Hematopoietic multipotent progenitor cell treated with erythropoietin and hydrocortisone succinate and interleukin-3 and kit ligand, for 8 days (in vitro differentiated cells): ENCODE measurements at places on chromosomes 6 and 20.

DNA sequence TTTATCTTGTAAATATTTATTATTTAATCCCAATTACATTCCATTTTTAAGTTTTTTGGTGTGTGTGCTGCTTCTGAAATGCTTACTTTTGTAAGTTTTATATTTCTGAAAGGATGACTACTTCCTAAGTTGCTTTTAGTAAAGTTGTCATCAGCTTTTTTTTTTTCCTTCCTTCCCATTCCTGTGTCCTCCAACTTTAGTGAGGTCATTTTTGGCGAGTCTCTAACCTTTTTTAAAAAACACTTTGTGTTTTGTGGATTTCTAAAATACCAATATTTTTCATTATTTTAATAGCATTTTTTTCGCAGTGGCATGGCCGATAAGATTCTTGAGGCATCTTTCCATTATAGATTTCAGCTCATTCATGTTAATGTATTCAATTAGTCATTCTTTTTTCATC lies 30.9 kb downstream of the FIG4 start:
- DNase-seq: no peak

DNA sequence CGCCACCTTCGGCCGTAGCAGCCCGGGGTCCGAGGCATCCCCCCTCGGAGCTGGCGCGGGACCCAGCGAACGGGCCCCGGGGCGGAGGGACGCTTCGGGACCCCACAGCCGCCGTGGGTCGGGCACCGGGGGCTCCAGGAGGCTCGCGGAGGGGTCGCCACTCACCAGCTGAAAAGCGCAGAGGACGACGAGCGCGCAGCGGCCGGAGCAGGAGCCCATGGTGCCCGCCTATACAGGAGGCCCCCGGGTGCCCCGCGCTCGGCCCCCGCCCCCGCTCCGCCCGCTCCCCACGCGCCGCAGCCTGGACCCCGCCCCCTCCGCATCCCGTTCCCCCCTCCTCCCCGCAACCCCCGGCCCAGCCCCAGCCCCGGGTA lies at the start of gene NKAIN4:
NKAIN4 (minus strand) TSS at position 232 of the 374 bp plus-strand sequence; CDS start at position 219, 13 bp downstream.
- DNase-seq: no peak

- DNase-seq: peak; percentile 57
Measured at GRCh38 chr6:105733556-105734162, 330.8 kb upstream of the PREP start.

DNA sequence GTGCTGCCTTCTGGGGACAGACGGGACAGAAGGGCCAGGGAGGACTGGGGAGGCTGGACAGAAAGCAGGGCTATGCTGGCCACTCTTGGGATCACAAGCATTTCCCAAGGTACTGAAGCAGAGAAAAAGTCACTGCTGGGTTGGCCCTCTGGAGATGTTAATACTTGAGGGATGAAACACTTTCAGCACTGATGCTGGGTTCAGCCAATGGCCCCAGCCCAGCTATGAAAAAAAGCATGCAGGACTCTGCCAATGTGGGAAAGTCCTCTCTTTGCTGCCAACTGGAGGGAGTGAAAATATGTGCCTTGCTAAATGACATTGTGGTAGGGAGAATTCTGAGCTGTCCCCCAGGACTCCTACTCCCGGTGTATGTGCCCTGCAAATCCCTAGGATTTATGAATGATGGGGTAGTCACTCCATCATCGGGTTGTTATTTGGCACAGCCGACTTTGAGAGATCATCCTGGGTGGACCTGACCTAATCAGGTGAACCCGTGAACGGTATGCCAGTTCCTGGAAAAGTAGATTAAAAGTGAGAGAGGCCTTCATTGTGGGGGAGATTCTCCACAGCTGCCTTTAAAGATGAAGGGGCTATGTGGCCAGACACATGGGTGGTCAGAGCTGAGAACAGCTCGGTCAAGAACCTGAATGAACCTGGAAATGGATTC lies 119.9 kb upstream of the TRAF3IP2 start:
- DNase-seq: no peak

DNA sequence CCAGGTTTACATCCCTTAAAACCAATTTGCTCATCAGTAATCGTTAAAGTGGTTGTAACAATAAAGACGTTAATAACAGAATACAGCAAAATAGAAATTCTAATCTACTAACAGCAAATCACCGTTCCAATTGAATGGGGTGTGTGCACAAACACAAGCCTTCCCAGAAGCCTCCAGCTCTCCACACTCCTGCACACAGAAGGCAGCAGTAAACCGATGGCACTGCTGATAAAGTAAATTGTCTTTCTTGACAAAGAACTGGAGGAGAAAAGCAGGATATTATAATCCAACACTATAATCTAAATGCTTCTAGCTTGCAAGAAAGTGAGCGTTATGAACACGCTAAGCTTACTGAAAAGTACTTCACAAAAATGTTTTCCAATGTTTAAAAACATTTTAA lies 7.0 kb downstream of the ZNF217 start:
- peak; percentile 54 for DNase-seq

DNA sequence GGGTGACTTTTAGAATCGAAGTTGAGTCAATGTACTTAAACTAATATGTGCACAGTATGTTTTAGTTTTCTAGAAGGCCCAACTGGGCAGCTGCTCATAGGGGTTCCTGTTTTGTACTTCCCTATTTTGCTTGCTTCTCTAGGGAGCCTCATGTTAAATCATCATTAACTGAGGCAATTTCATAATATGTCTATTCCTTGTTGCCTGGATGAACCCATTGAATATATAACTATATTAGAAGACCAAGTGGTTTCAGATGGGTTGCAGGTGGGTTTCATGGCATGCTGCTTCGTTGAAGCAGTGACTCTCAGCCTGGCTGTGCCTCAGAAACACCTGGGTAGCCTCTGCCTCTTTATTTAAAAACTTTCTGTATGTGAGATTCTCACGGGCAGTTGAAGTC lies 22.2 kb downstream of the CARMIL1 start:
- DNase-seq: no peak

GRCh38 chr6:45419571-45420082 lies 41.9 kb upstream of the SUPT3H start:
- DNase-seq: peak; percentile 69

DNA sequence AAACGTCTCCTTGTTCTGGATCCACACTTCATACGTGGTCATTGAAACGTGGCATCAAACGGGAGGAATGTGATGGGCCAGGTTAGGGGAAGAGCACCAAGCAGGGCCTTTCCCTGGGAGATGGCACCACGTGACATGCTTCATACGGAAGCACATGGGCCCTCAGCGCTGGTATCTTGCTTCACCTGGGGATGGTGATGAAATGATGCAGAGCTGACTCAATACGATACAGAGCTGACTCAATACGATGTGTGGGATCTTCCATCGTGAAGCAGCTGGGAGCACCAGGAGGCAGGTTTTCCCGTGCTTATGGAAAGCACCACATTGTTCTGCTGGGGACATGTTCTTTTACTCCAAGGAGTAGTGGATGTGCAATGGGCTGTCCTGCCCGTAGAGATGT lies 22.5 kb upstream of the TAGAP start:
- DNase-seq: no peak

GRCh38 chr6:16719488-16719887 lies 41.8 kb downstream of the ATXN1 start:
- DNase-seq: no peak

DNA sequence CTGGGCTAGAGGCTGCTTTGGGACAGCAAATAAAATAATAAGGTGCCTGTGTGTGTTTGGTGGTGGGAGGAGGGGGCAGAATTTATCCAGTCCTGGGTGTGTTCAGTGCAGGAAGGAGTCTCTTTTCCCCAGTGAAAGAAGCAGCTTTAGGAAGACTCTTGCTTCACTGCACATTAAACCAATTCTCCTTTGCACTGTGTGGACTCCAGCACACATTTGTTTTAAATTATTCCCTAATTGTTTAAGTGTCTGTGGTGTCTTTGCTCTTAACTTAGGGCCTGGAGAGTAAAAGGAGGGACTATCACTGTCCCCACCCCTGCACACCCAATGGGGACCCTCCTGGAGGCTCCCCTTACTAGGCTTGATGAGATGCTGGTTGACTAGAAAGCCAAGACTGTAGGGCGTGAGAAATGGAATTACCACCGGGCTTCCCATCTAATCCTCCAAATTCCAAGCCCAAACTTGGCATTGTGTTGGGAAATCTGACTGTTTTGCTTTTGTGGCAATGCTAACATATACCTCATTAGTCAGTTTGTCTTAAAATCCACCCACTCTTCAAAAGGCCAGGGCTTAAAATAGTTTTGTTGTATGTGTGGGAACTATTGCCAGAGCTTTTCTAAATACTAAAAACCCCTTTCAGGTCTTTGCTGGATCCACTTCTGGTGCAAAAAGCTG lies 13.5 kb upstream of the DAAM2 start:
- no peak for DNase-seq

DNA sequence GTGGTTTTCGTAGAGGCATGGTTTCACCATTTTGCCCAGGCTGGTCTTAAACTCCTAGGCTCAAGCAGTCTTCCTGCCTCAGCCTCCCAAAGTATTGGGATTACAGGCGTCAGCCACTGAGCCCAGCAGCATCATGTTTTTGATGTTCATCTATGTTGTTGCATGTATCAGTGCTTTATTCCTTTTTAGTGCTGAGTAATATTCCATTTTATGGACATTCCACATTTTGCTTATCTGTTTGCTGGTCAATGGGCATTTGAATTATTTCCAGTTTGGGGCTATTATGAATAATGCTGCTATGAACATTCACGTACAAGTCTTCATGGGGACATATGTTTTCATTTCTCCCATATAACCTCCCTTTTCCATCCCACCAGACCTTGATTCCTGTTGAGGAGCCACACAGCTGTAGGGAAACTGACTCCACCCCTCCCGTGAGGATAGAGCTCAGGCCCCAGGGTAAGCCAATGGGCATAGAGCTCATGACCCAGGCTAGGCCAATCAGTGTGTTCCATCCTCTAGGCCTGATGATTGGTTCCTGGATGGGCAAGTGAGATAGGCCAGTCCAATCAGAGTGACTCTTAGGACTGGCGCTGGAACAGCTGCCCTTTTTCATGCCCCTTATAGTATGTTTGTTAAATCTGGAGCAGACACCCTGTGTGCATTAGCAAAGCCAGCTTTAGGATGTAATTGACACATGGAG lies 49.5 kb downstream of the DLGAP4 start:
- DNase-seq: no peak

GRCh38 chr20:63553933-63554290 lies at the start of gene FNDC11:
Gene FNDC11, plus strand, starts transcription at chr20:63554159. Its CDS starts 1,505 bp downstream, at chr20:63555664.
- peak; percentile 15 for DNase-seq

DNA sequence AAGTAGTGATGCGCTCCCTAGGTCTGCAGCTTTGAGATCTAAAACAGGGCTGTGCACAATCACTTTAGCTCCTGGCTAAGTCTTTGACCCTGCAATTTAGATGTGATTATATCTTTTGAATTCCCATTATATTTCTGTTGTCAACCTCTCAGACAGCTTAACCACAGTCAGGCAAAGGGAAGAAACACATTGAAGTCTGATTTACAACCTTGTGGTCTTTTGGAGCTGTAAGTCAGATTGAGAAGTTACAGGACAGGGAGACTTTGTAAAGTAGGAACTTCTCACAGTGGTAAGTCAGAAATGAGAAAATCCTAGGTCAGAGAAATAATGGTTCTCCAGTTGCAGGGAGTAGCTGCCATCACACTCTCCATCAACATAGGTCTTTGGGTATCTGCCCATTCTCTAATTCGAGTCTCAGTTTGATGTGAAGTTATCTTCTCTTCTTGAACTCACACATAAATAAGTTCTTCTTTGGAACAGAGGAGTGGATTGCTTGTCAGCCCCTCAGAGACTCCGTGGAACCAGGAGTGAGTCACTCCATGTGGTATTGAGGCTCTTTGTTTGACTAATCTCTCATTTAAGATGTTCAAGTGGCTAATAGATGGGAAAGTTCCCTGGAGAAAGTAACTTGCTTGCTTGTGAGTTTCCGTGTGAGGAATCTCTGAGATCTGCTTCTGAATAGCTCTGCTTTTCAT lies 35.0 kb upstream of the SGK1 start:
- no peak for DNase-seq

DNA sequence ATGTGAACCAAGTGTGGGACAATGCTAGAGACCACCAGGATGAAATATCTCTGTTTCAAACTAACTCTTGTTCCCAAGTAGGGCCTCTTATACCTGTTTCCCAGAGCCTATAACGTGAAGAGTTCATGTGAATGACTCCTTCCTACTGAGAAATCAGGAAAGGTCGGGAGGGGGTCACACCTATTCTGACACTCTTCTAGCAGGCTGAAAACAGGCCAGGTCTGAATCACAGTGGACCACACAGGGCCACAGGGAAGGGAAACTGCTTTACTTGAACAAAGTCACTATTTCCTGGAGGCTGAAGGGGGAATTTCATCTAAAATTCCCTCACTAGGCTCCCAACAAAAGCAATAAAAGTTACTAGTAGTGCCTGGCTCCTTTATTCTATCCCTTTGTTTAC lies 88.4 kb upstream of the BMP2 start:
- DNase-seq: no peak
